CD8-positive, alpha-beta memory T cell (primary cell): ENCODE measurements at places on chromosomes 11 and 22. TPM values are rescaled to one million over a fixed set of nuclear protein-coding genes. Genes with fewer than 3 reads are reported as not detected.

DNA sequence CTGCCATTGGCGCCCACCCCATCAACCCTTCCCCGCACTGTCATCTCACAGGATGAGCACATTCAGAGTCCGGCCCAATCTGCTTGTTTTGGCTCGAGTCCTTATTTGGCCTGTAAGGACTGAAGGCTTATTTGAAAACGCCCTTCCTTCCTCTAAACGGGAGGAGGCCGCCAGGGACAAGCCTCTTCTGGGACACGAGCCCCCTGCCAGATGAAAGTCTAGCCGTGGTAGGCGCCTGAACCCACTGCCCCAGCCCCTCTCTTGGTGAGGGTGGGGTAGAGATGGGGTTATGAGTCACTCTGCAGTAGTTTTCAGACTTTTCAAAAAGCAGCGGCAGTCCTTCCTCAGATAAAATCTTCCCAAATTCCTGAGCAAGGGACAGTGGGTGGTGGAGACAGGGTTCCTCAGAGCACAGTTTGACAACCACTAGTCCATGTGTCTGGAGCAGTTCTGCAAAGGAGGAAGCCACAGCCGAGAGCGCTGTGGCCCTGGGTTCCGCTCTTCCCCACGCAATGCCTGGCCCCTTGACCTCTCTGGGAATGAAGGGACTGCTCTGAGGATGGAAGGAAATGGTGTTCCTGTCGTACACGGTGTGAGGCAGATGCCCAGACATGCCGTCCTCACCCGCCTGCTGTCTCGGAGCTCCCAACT, 57.0 kb downstream of the MYH9 start:
- DNase-seq = no peak

DNA sequence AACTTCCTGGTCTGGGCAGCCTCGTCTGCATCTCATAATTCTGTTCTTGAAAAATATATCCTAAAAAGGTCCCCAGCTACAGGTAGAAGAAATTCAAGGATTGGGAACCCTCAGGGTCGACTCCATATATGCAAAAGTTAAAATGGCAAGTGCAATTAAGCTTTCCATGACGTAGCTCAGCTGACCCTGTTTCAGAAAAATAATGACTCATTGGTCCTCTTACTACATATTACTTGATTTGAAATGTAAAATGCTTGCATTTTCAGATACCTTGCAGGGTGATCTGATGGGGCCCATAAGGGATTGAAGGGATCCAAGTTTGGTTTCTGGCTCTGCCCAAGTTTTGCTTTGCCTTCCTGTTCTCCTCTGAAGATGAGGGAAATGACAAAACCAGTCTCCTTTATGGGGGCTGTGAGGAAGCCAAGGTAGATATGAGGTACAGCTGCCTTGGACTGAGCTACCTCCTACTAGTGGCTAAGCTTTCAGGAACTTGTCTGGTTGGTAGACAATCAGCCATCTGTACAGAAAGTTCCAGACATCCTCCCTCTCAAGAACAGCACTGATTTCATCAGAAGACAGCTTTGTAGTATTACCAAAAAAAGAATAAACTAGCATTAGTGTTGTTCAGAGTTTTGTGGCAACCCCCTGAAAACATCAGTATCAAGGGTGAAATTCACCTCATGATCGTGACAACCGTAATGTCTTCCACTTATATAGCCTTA, 177.3 kb downstream of the DBX1 start:
- no peak for DNase-seq

- DNase-seq = no peak
These were observed 50.2 kb downstream of the RPL27A start for GRCh38 chr11:8732748-8733241.

DNA sequence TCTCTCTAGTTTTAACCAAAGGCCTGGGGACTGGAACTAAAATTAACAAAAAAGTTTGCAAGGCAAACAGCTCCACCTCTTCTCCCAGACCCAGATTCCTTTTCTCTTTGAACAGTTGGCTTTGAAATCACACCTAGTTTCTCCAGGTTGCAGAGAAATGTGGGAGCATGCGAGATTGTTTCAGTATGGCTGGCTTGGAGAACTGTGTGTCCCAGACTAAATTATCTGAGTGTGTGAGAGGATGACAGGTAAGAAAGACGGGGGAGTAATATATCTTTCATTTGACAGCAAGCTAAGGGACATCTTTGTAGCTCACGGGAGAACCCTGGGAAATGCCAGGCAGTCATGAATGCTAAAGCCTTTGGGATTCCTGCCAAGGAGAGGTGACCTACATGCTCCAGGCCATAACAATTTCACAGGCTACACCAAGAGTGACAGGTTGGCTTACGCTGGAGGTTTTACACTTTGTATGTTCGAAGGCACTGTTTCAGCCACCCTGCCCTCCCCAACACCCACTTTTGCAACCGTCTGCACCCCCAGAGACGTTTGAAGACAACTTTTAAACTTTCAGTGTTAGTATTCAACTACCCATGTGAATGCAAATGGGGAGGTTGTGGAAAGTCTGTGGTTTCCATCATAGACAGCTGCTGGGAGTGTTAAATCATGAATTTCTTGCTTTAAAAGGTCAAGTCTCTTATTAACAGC, 109.3 kb upstream of the SNX19 start:
- DNase-seq = no peak

- DNase-seq = no peak
These were observed 327.1 kb upstream of the ISX start for GRCh38 chr22:34738661-34739400.

QSER1 gene
- polyA plus RNA-seq = 0.93 TPM
